Thymus (tissue), 14 donors: ENCODE measurements at places on chromosomes 2 and 18. TPM values are rescaled to one million over a fixed set of nuclear protein-coding genes. Genes with fewer than 3 reads are reported as not detected.

- H3K4me1 ChIP-seq: peaks cover 10% of the 10 kb centered on the region
- no peak overlapping the region for H3K27ac ChIP-seq
- no peak for DNase-seq
- H3K27me3 ChIP-seq: peaks cover 2% of the 10 kb centered on the region
- no peak overlapping the region for H3K4me3 ChIP-seq
Observed at GRCh38 chr2:204258890-204259289, 286.4 kb upstream of the PARD3B start.

GRCh38 chr2:126643431-126643830 lies 12.5 kb upstream of the GYPC start:
- H3K27ac ChIP-seq: no peak overlapping the region
- H3K36me3 ChIP-seq: no peaks in the 10 kb centered on the region
- H3K27me3 ChIP-seq: no peaks in the 10 kb centered on the region
- no peak for DNase-seq

- no peaks in the 10 kb centered on the region for H3K36me3 ChIP-seq
- no peaks in the 10 kb centered on the region for H3K27me3 ChIP-seq
Observed at GRCh38 chr2:118683460-118683859, 164.0 kb downstream of the EN1 start.

The CRYGD gene
- total RNA-seq: not detected

GRCh38 chr2:220653776-220654175 lies 918.3 kb downstream of the EPHA4 start:
- H3K27me3 ChIP-seq: no peaks in the 10 kb centered on the region
- no peak for DNase-seq
- H3K4me1 ChIP-seq: no peaks in the 10 kb centered on the region
- no peak overlapping the region for H3K27ac ChIP-seq
- no peak overlapping the region for H3K4me3 ChIP-seq

DNA sequence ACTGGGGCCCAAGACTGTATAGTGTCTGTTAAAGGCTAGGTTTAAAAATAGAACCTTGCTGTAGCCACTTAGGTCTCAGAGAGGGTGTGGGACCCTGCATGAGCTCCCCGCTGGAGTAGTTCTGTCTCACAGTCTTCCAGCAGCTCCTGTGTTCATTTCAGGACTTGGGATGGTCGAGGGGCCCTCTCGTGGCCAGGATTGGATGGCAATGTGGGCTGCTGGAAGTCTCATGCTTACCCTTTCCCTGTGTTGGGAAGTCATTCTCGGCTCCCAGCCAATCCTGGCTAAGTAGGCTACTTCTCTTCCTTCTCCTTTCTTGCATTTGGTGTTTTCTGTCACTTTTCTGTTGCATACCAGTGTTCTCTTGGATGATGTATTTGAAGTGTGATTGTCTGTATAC lies 284.0 kb upstream of the GCFC2 start:
- no peak for DNase-seq
- no peaks in the 10 kb centered on the region for H3K27me3 ChIP-seq
- H3K4me3 ChIP-seq: no peak overlapping the region
- no peaks in the 10 kb centered on the region for H3K4me1 ChIP-seq
- H3K36me3 ChIP-seq: no peaks in the 10 kb centered on the region

DNA sequence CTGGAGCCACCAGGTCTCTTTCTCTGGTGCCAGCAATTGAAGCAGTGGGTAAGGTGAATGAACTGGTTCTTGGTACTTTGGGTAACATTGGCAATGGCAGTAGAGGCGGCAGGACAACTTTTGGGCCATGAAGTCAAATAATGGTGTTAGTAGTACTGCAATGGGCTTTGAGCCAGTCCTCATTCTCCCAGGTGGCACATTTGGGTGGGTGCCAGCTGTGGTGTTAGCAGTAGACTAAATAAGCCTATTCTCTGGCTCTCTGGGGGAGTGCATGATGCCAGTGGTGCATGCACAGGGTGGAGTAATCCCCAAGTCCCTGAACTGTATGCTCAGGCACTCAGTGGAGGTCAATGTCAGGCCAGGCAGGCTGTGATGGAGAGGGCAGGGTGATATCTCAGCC lies 120.2 kb upstream of the LRRTM4 start:
- H3K4me3 ChIP-seq: no peak overlapping the region
- DNase-seq: no peak
- no peaks in the 10 kb centered on the region for H3K27me3 ChIP-seq
- H3K27ac ChIP-seq: no peak overlapping the region
